ENCODE measurements at places on chromosomes 3 and 15. TPM values are rescaled to one million over a fixed set of nuclear protein-coding genes. Genes with fewer than 3 reads are reported as not detected.

- no peak for DNase-seq
These were observed 67.5 kb upstream of the LRRFIP2 start for GRCh38 chr3:37241880-37242279.

- no peak for DNase-seq
These were observed 1662.7 kb downstream of the OTOL1 start for GRCh38 chr3:163159306-163159705.

GRCh38 chr15:78241017-78241416, 6.7 kb upstream of the ACSBG1 start:
- peak; percentile 69 for DNase-seq

The CCDC191 gene
- total RNA-seq: 1.1 TPM

The NISCH gene
- 27.7 TPM for total RNA-seq

Measured in dermis microvascular lymphatic vessel endothelial cell (primary cell).